ENCODE measurements at places on chromosomes 13 and 19.

DNA sequence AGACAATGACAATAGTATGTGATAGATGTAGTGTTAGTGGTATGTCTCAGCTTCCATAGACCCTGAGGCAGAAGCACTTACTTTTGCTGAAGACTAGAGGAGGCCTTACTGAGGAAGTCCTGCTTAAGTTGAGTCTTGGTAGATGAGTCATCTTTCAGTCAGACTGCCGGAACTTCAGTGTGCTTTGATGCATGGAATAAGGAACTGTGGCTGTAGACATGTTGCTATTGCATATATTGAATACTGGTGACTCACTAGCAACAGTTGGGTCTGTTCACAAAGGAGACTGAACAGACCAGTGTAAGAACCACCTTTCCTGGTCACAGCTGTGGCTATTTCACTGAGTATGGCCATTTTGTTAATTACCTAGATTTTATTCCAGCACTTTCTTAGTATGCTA lies 1000.6 kb downstream of the OLFM4 start:
- no peak for DNase-seq

GRCh38 chr13:45807520-45808099 lies 43.9 kb downstream of the SIAH3 start:
- DNase-seq, result no peak

- peak; percentile 90 for DNase-seq
Observed at GRCh38 chr19:50330365-50331078, 1.3 kb upstream of the KCNC3 start.

DNA sequence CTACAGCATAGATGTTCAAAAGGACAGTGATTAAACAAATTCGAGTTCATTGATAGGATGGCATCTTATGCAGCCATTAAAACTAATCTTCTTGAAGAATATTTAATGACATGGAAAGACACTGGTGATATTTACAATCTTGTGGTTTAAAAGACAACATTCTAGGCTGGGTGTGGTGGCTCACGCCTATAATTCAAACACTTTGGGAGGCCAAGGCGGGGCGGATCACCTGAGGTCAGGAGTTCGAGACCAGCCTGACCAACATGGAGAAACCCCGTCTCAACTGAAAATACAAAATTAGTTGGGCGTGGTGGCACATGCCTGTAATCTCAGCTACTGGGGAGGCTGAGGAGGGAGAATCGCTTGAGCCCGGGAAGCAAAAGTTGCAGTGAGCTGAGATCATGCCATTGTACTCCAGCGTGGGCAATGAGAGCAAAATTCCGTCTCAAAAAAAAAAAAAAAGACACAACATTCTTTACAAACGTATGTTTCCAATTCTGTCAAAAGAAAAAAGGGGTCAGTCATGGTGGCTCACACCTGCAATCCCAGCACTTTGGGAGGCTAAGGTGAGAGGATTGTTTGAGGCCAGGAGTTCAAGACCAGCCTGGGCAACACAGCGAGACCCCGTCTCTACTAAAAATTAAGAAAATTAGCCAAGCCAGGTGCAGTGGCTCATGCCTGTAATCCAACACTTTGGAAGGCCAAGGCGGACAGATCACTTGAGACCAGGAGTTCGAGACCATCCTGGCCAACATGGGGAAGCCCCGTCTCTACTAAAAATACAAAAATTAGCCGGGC lies 2.5 kb upstream of the PAK4 start:
- no peak for DNase-seq

DNA sequence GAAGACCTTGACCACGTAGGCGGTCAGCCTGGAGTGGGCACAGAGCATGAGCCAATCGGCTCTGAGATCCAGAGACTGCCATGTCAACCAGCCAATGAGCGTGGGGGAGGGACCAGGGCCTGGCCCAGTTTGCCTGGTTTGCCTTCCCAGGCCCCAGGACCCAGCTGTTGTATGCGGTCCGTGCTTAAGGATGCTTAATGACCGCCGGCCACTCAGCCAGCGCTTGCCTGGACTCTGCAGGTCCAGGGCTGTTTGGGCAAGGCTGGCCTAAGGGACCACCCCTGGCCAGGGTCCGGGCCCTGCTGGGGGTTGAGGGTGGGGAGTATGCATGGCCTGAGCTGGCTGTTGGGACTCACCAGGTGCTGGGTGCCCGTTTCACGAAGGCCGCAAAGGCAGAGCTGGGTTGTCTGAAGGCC lies 23.1 kb upstream of the TNFSF14 start:
- no peak for DNase-seq

- no peak for DNase-seq
Observed at GRCh38 chr19:4523306-4524110, 5.2 kb upstream of the PLIN4 start.
